ENCODE measurements at places on chromosomes 16 and 17.

DNA sequence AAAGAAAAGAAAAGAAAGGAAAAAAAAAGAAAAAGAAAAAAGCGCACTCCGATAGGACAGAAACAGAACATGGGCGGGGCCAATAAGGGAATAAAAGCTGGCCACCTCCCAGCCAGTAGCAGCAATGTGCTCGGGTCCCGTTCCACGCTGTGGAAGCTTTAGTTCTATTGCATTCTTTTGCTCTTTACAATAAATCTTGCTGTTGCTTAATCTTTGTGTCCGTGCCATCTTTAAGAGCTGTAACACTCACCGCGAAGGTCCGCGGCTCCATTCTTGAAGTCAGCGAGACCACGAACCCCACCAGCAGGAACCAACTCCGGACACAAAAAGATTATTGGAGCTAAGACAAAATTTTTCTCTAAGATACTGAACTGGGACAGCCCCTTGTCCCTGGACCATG, 3.1 kb upstream of the ARL5C start:
- DNase-seq, result no peak

DNA sequence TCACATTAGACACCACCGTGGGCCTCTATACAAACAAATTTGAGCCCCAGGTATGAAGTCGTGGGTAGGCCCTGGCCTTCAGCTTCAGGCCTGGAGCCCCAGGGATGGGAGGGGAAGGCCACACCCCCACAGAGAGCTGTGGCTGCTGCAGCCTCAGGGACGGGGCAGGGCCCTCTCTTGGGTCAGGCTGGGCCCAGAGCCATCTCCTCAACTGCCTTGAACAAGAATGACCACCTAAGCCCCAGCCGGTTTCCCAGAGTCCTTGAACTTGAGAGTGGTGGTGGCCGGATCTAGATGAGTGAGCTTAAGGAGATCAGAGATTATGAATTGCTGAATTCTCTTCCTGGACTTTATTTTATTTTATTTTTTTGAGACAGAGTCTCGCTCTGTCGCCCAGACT, 18.6 kb downstream of the SCNN1B start:
- no peak for DNase-seq

DNA sequence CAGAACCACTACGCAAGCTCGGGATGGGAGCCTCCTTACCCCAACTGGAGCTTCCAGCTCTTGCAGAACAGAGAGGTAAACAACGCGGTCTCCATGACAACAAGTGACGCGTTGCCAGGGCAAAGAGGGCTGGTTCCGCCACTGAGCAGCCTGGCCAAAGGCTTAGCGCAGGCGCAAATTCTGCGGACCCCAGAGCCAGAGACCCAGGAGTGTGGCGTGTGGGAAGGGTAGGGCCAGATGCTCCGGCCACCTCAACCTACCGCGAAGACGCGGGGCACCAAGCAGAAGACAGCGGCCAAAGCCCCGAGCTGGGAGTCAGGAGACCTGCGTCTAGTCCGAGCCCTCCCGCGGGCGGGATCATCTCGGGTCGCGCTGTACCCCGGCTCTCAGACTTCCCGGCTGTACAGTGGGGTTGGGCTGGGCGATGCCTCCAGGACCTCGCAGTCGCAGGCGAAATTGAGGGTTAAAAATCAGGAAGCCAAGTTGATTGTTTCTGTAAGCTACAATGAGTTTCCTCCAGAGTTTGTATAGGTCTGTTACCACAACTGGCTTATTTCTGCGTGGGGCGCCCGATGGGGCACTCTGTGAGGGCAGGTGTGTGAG, at the start of gene TEKT1:
TSS of gene TEKT1 (minus strand) at position 69 of the 603 bp plus-strand sequence. CDS start 1,353 bp downstream, outside the sequence.
- DNase-seq, result peak; percentile 13

DNA sequence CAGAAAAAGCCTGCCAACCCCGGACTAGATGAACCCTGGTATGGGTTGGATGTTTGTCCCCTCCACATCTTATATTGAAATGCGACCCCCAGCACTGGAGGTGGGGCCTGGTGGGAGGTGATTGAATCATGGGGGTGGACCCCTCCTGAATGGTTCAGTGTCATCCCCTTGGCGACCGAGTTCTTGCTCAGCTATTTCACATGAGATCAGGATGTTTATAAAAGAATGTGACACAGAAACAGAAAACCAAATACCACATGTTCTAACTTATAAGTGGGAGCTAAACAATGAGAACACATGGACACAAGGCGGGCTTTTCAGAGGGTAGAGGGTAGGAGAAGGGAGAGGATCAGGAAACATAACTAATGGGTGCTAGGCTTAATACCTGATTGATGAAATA, 576.0 kb upstream of the HSBP1 start:
- DNase-seq, result no peak

DNA sequence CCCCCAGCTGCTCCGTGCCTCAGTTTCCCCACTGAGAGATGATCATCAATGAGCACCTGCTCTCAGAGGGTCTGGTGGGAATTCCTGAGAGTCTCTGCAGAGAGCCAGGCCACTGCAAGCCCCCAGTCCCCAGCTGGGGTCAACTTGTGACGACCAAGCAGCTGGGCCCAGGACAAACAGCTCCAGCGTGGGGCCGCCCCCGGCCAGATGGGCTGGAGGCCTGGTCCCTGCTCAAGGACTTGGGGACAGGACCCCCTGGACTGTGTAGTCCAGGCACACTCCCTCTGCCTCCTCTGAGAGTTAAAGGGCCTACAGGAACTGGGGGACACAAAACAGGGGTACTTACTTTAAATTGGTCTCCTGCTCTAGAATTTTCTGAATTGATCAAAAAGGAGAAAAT, 16.6 kb upstream of the AATK start:
- DNase-seq, result no peak
